Psoas muscle (tissue), 8 donors: ENCODE measurements at places on chromosomes 5 and 9.

- DNase-seq = no peak
These were observed 74.4 kb downstream of the NREP start for GRCh38 chr5:111682641-111683040.

DNA sequence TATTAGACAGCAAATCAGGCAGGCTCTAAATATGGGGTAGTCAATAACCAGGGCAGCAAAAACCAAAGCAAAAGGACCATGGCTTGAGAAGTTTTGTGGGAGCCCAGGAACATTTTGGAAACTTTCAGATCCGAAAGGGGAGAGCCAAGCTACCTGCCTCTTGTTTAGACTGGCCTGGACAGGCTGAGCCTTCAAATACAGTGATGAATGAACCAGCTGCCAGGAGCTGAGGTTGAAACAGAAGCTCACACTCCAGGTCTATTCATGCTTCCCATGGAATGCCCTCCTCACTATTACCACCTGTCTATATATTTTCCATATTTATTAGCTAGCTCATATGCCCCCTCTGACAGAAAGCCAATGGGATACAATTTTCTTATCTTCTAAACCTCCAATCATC, 150.8 kb upstream of the SLC44A1 start:
- no peak for DNase-seq

DNA sequence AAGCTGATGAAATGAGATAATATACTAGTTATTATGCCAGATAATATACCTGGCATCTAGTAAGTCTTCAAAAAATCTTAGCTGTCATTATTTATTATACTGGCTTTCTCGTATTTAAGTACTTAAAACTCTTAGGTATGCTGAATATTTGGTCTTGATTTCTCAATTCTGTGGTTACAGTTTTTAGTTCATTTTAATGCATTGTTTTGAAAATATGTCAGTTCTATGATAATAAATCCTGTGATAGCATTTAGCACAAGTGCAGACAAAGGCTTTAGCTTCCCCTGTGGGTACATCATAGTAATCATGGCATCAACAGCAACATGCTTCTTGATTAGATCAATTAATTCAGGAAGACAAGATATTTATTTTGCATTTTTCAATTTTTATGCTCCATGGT, 133.0 kb downstream of the SMC2 start:
- no peak for DNase-seq

DNA sequence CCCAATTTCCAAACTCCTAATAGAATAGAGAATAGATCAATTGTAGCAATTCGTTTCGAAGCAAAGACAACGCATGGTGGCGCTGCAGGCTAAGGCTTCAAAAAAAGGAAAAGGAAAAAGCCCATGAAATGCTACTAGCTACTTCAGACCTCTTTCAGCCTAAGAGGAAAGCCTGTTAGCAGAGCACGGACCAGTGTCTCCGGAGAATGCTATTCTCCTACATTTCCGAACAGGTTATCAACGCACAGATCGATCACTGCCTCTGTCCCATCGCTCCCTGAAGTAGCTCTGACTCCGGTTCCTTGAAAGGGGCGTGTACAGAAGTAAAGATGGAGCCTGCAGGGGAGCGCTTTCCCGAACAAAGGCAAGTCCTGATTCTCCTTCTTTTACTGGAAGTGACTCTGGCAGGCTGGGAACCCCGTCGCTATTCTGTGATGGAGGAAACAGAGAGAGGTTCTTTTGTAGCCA, at the start of gene PCDHB15:
PCDHB15 (plus strand) TSS at position 146 of the 468 bp plus-strand sequence; CDS start at position 330, 184 bp downstream.
- no peak for DNase-seq

DNA sequence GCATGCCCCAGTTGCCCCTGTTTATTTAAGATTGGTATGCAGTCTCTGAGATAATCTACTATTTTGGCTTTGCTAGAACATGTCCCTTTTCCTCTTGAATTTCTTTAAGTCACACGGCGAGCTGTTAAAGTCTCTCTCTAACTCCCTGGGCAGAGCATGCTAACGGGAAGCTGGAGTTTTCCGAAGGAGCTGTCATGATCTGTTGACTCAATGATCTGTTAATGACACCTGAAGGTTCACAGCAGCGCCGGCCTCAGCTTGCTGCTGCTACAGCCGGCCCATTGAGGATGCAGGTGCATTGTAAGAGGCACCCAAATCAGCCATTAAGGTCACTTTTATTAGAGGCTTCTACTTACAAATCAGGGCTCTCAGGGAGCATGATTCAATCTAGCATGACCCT, 1203.4 kb downstream of the MAT2B start:
- DNase-seq = no peak

DNA sequence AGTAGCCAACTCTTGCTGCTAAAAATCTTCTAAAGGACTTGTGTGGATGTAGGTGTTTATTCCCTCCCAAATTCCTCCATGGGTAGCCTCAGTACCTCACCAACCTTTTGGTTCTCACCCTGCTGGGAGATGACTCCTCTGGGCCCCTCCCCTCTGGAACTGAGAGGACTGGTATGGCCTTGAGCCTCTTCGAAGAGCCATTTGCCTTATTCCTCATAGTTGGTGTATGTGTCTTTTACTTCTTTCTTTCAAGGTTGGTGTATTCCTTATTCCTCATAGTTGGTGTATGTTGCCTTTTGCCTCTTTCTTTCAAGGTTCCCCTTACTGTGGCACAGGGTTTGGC, 48.3 kb downstream of the GNAQ start:
- DNase-seq = no peak

DNA sequence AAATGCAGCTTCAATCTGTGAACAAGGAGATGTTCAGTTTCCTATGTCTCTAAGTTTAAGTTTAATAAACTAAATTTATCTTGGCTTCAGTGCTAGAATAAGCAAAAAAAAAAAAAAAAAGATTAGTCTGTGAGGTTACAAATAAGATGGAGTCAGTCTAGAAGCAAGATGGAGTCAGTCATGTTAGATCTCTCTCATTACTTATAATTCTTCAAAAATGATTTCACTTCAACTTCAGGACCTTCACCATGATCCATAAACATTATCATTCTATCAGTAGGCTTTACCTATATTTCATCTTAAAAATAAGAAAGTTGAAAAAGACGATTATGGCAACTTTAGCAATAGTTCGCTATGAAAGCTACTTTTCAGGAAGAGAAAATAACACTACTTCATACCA, 30.2 kb upstream of the TMC1 start:
- DNase-seq = no peak

GRCh38 chr5:175821790-175822211, 49.6 kb upstream of the CPLX2 start:
- DNase-seq = no peak

- no peak for DNase-seq
These were observed 97.8 kb downstream of the MRPL36 start for GRCh38 chr5:1701884-1702283.

GRCh38 chr9:120435091-120435490, 144.9 kb downstream of the CDK5RAP2 start:
- no peak for DNase-seq

DNA sequence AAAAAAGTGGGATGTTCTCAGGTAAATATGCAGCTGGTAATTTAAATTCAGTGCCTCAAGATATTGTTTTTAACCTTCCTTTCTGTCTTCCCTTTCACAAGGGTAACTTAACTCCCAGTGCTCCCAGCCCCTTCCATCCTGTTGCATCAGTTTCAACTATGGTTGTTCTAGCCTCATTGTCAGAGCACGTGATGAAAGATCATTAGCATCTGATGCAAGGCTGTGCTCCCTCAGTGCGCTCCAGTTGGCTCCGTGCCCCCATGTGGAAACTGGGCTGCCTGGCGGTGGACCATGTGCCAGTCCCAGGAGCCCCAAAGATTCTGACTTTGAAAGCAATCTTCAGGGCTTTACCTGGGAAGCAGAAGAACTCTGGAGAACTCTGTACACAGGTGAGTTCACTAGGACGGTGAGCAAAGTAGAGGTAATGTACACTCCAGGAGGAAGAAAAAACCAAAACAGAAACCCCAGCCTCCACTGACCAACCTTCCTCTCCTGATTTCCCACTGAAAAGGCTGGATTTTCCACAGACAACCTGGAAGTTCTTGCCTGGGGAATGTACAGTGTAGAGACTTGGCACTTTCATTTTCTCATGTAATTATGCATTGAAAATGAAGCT, 96.9 kb downstream of the SLC1A3 start:
- DNase-seq = peak; percentile 62

DNA sequence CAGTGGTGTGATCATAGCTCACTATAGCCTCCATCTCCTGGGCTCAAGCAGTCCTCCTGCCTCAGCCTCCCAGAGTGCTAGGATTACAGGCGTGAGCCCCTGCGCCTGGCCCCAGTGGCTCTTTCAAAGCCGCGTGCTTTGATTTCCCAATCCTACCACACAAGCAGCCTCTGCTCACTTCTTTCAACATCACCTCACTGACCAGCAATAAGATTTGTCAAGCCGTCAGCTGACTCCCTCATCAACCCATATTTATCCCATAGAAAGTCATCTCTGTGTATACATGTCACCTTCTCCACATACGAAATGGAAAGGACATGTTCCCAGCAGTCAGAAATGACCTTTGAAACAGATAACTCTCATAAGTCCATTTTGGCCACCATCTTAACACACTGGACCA, 26.0 kb downstream of the SLC31A2 start:
- DNase-seq = no peak

DNA sequence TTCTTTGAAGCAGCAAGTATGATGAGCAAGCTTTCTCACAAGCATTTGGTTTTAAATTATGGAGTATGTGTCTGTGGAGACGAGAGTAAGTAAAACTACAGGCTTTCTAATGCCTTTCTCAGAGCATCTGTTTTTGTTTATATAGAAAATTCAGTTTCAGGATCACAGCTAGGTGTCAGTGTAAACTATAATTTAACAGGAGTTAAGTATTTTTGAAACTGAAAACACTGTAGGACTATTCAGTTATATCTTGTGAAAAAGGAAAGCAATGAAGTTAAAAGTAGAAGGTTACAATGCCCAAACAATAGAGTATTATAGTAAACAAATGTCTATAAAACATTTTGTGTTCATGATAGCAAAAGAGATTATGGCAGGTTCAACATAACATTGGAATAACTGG, 88.6 kb downstream of the JAK2 start:
- no peak for DNase-seq

DNA sequence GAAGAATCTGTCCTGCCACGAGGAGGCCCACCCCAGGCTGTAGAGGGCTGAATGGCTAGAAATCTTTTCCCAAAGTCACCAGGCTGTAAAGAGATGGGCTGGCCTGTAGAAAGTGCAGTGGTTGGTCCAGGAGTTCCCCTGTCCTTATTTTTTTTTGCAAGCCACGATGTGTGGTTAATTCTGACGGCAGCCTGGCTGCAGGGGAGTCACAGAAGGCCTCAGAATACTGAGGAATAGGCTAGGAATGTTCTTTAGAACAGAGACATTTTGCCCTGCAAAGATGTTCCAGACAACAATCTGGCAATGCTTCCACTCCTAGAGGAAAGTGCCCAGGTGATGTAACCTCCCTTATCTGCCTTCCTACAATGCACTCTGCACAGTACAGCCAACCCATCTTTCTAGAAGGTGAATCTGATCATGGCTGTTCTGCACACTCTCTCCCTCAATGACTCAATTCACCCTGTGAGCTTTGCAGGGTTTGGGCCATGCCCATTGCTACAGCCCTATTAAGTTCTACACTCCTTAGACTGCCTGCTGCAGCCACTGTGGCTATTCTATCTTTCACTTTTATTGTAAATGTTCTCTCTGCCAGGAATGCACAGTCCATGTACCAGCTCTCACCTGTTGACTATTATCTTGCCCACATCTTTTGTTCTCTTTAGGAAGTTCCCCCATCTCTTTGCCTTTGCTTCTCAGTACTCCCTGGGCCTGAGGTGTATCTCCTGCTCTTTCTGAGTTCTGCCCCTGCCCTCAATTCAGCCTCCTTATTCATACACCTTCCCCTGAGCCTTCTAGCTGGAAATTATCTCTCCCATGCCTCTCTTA, 377.8 kb upstream of the CLINT1 start:
- no peak for DNase-seq

DNA sequence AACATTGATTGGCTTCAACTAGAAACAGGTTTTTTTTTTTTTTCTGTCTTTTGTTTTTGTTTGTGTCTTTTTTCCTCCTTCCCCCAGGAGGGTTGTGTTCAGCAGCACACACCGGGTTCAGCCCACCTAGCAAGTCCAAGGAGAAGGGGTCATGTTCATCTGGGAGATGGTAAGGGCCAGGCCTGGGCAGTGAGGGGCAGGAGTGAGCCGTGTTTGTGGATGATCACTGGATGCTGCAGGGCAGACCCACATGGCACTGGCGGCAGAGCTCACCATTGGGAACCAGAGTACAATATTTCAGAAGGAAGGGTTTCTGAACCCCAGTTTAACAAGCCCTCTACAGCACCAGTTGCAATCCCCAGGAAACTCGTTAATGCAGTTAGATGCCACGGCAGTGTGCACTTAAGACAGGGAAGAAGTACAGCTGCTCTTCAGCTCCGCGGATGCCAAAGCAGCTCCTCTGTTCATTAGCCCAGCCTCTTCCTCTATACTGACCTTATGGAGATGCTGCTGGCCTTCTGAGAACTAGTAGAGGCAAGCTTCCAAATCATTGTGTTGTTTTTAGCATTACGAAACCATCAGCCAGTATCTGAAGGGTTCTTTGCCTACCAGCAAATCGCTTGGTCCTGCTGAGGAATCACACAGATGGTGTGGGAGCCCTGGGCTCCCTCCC, 508.2 kb upstream of the WWC1 start:
- DNase-seq = no peak

DNA sequence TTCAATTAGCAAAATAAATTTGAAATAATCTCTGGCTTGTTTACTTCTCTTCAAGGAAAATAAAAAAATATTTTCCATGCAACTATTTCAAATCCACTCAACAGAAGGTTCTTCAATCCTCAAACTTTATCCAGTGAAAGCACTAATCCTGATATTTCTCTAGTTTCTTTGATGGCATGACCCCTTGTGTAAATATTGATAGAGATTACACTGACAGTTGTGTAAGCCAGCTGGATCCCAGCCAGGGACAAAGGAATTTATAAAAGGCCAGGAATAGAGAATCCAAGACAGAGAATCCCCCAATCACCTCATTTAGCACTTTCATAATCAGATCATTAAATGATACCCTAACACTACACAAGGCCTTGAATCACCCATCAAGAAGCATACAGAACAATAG, 135.2 kb downstream of the GNA14 start:
- DNase-seq = no peak

DNA sequence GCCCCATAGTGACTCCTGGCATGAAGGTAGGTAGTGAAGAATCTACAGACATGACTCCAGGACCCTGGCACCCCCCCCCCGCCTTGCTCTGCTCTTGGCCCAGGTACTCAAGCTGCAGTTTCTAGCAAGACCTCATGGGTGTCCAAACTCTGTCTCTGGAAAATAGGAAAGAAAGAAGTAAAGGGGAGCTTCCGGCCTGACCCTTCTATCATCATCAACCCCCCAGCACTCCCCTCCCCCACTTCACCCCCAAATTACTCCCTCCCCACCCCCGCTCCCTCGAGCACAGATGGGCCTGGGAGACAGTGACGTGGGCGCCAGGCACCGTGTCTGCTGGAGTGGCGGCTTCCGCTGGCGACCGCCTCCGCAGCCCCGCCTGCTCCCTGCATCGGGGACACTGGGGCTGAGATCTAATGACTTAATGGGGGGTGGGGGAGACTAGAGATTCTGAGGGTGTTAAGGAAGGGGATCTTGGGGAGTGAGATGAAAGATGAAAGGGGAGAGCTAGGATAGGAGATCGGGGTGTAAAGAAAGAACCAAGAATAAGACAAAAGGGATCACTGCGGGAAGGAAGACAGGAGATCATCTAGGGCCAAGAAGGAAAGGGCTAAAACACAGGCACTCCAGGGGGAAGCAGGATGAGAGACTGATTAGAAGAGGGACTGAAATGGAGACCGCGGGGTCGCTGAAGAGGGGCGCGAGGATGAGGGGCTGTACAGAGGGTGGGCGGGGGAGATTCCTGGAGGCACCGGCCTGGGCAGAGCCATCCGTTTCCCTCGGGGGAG, 1.1 kb upstream of the DNAJB5 start:
- DNase-seq = peak; percentile 62
